Heart right ventricle (tissue), 16 donors: ENCODE measurements at places on chromosomes 12 and 14. TPM values are rescaled to one million over a fixed set of nuclear protein-coding genes. Genes with fewer than 3 reads are reported as not detected.

GRCh38 chr12:30427555-30427954 is 268.1 kb downstream of the IPO8 start:
- DNase-seq = no peak

DNA sequence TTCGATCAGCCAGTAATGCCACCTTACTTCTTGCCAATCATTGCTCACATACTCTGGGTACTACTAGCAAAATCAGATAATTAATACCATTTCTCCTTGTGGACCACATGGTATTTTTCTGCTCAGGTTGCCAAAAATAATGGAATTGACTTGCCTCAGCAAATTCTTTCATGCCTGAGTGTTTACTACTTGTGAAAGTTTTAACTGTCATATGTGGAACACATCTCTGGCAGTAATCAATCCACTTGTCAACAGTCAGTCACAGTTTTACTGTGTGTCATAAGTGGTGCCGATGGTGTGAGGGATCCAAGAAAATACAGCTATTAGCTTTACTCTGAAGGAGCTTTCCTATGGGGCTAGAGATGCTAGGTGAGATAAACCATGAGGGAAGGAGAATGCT is 55.3 kb upstream of the ATF1 start:
- no peak for DNase-seq

- no peak for DNase-seq
Observed at GRCh38 chr12:93883436-93884154, 206.4 kb downstream of the CRADD start.

DNA sequence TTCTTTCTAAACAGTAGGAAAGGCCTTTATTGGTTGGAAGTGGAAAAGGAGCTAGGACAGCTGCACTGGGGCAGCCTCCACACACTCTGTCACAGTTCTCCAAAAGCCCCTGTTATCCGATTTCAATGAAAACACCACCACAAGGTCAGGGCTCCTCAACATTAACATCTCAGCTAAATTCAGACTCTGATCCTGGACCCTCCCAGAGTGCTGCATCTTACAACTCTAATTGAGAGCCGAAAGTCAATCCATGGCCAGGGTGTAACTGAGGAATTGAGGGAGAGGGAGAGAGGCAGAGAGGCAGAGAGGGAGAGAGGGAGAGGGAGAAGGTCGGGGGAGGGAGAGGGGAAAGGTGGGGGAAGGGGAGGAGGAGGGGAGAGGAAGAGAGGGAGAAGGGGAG is 32.1 kb downstream of the DICER1 start:
- DNase-seq = no peak

GRCh38 chr14:92217936-92218335 is 96.2 kb downstream of the CPSF2 start:
- no peak for DNase-seq

DNA sequence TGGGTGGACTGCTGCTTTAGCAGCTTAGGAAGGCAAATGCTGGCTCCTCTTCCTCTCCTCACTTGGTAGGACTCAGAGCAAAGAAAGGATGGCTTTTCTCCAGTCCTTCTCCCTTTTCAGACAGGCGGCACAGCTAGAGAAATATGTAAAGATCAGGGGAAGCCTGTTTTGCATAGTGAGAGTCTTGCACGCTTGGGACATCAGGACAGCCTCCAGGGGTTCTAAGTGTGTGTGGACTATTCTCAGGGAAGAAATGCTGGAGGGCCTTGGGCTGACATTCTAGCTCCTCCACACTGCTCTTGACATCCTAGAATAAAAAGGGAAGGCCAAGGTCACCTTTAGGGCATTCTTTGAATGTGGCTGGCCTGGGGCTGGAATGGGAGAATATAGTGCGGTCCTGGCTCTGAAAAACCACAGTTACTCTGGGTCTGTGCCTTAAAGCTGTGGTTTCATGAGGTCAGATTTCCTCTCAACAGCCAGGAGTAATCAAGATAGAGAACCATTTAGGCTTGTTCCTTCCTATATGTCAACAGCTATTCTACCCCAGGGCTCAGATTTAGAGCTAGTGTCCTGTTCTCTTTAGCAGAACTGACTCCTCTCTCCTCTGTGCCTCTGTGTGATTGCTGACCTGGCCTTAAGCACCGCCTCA is 24.3 kb downstream of the CMA1 start:
- no peak for DNase-seq

The SRGAP1 gene
- 3.8 TPM for total RNA-seq

The KRT74 gene
- total RNA-seq = not detected

The MYO1H gene
- 0.55 TPM for total RNA-seq
